Activated naive CD8-positive, alpha-beta T cell treated with anti-CD3 and anti-CD28 coated beads for 36 hours (primary cell): ENCODE measurements at places on chromosomes 7 and 10. TPM values are rescaled to one million over a fixed set of nuclear protein-coding genes. Genes with fewer than 3 reads are reported as not detected.
A peak's percentile ranks its signal among the peaks of the same experiment; 100 is the strongest.

GRCh38 chr10:45514291-45515270 lies 140.6 kb downstream of the ALOX5 start:
- peaks cover 18% of the 10 kb centered on the region for H3K4me1 ChIP-seq
- no peak overlapping the region for H3K4me3 ChIP-seq
- no peaks in the 10 kb centered on the region for H3K27me3 ChIP-seq
- H3K36me3 ChIP-seq = peaks cover 5% of the 10 kb centered on the region
- H3K27ac ChIP-seq = no peak overlapping the region

- H3K36me3 ChIP-seq = peaks cover 34% of the 10 kb centered on the region
- H3K4me3 ChIP-seq = no peak overlapping the region
- H3K27me3 ChIP-seq = no peaks in the 10 kb centered on the region
These were observed 17.5 kb downstream of the CDK13 start for GRCh38 chr7:39967406-39968161.

DNA sequence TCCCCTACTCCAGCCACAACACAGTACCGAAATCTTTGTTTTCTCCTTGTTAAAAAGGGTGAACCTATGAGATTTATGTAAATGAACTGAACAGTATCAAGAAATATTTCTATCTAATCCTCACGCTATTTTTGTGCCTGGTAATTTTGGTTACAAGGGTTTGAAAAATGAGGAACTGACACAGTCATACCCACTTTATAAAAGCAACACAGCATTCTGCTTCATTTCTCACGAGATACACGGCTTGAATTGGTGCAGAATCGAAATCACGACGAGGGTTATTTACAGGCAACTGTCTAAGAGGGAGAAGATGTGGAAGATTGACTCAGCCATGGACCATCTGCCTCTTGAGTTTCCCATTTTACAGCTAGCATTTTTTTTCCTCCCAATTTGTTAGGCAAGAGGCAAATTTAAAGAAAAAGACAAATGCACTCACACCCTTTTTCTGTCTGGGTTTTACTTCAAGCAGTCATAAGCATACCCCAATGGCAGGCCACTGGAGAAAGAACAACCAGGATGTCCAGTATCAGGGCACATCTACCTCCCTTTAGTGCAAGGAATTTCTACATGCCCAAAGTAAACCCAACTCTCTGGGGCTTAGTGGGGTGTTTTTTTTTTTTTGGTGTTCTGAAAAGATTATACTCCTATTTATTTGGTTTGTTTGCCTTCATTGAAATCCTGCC lies 108.1 kb downstream of the ITGB8 start:
- H3K36me3 ChIP-seq = no peaks in the 10 kb centered on the region
- no peak overlapping the region for H3K4me3 ChIP-seq
- no peak overlapping the region for H3K27ac ChIP-seq

DNA sequence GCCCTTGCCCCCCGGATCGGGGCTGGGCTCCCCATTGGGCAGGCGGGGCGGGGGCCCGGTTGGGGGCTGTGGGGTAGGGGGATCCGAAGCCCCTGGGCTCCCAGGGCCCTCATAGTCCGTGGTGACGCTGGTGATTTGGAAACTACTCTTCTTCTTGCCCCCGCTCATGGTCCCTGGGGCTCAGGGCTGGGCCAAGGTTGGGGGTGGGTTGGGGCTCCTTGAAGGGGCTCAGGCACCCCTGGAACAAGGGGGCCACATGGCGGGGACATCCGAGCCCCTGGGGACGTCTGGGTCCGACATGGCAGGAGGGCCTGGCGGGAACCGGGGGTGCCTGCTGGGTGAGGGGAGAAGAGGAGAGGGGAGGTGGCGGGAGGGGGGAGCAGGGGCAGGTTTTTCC lies 1.1 kb downstream of the TSC22D4 start:
- H3K4me3 ChIP-seq = peak overlapping the region; percentile 83
- peaks cover 46% of the 10 kb centered on the region for H3K4me1 ChIP-seq
- H3K27ac ChIP-seq = peak overlapping the region; percentile 92
- H3K36me3 ChIP-seq = peaks cover 23% of the 10 kb centered on the region
- DNase-seq = no peak

- no peaks in the 10 kb centered on the region for H3K36me3 ChIP-seq
- no peaks in the 10 kb centered on the region for H3K27me3 ChIP-seq
- no peak overlapping the region for H3K27ac ChIP-seq
- no peaks in the 10 kb centered on the region for H3K4me1 ChIP-seq
These were observed 462.8 kb upstream of the ZWINT start for GRCh38 chr10:56823849-56824248.

GRCh38 chr7:29806208-29806994 lies at the start of gene WIPF3:
TSS of gene WIPF3 (plus strand) at chr7:29806508. CDS start at chr7:29834725, 28,217 bp downstream.
- H3K4me1 ChIP-seq = peaks cover 5% of the 10 kb centered on the region
- H3K27ac ChIP-seq = no peak within 1 kb of the TSS
- peak; percentile 22 for DNase-seq
- H3K36me3 ChIP-seq = no peaks in the 10 kb centered on the region

DNA sequence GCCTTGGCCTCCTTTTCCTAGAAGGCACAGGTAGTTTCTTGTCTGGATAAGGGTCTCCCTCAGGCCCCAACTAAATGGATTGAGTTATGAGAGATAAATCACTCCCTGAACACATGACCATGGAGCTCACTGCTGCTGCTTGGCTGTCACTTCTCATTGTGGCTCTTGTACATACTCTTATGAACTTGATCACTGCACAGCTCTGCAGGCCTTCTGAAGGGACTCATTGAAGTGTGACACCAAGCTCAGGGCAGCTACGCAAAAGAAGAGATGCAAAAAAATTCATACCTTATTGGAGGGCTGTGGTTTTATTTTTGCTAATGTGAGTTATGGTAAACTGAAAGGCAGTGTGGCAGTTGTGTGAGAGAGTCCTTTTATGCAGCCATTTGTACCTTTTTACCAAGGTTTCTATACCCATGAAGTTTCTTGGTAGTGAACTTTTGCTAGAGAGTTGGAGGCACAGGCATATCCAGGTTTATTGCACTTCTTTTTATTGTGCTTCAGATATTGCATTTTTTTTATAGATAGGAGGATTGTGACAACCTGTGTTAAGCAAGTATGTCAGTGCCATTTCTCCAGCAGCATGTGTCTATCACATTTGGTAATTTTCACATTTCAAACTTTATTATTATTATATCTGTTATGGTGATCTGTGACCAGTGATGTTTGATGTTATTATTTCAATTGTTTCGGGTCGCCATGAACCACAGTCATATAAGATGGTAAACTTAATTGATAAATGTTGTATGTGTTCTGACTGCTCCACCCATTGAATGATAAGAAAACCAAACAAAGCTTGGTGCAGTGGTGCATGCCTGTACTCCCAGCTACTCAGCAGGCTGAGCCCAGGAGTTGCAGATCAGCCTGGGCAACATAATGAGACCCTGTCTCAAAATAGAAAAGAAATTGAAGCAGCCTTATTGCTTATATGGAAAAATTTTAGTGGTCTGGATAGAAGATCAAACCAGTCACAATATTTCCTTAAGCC lies 100.6 kb downstream of the LRRC4 start:
- no peak overlapping the region for H3K27ac ChIP-seq
- no peak overlapping the region for H3K4me3 ChIP-seq
- no peaks in the 10 kb centered on the region for H3K27me3 ChIP-seq
- H3K4me1 ChIP-seq = peaks cover 5% of the 10 kb centered on the region
- H3K36me3 ChIP-seq = peaks cover 41% of the 10 kb centered on the region

DNA sequence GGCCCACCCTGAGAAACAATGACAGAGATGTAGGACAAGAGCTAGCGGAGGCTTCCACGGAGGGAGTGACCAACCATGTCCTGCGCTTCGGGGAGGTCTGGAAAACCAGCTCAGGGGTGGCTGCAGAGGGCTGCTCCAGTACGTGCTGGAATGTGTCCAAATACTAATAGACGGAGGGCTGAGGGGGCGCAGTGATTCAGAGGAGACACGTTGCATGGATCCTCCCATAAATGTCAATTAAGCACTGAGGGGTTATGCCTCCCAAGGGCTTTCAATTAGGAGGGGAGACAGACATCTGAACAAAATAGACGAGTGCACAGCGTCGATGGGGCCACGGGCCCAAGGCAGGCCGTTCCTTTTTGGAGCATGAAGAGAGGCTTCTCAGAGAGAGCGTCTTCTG lies 51.0 kb upstream of the NPS start:
- no peak for DNase-seq
- H3K27ac ChIP-seq = no peak overlapping the region
- H3K36me3 ChIP-seq = no peaks in the 10 kb centered on the region
- H3K4me3 ChIP-seq = no peak overlapping the region

Gene NUTM2E
- total RNA-seq = not detected

Gene CPXM2
- total RNA-seq = not detected

Gene PDK4
- total RNA-seq = not detected

Gene PIK3CG
- total RNA-seq = 28.8 TPM

- DNase-seq = no peak
- no peaks in the 10 kb centered on the region for H3K4me1 ChIP-seq
- no peaks in the 10 kb centered on the region for H3K36me3 ChIP-seq
- H3K4me3 ChIP-seq = no peak overlapping the region
These were observed 28.7 kb downstream of the FRMD4A start for GRCh38 chr10:14302035-14302434.

Gene NXPH1
- not detected for total RNA-seq
